PC-9 (cell line): ENCODE measurements at places on chromosomes 2 and 18. TPM values are rescaled to one million over a fixed set of nuclear protein-coding genes. Genes with fewer than 3 reads are reported as not detected.

ALK gene
- total RNA-seq = not detected in 2 replicates

TBR1 gene
- total RNA-seq = not detected in 2 replicates

NPAS2 gene
- 38.3 and 41.2 TPM in 2 replicates for total RNA-seq

TLX2 gene
- total RNA-seq = 3.1 and 3.8 TPM in 2 replicates

GTF2A1L gene
- total RNA-seq = not detected in 2 replicates

DNA sequence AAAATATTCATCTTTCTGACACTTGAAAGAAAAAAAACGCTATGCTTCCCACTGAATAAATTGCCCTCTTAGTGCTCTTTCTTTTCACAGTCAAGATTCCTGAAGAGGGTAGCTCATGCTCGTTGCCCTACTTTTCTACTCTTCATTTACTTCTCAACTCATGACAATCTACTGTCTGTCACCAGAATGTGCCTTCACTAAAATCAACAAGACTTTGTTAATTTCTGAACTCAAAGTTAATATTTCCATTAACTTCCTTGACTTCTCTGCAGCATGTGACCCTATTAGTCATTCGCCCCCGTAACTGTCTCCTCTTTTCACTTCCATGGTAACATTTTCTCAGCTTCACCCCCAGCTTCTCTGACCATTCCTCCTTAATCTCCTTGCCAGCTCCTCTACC lies 98.9 kb upstream of the MAPRE2 start:
- DNase-seq = no peak
- peaks cover 2% of the 10 kb centered on the region for H3K4me1 ChIP-seq
- no peak overlapping the region for H3K27ac ChIP-seq
- no peaks in the 10 kb centered on the region for H3K27me3 ChIP-seq
- H3K36me3 ChIP-seq = no peaks in the 10 kb centered on the region
- no peak overlapping the region for H3K4me3 ChIP-seq

HK2 gene
- total RNA-seq = 7.8 and 13.5 TPM in 2 replicates

SERPINB5 gene
- total RNA-seq = 25.5 and 26.2 TPM in 2 replicates

RAMP1 gene
- 48.5 and 48.7 TPM in 2 replicates for total RNA-seq

DNA sequence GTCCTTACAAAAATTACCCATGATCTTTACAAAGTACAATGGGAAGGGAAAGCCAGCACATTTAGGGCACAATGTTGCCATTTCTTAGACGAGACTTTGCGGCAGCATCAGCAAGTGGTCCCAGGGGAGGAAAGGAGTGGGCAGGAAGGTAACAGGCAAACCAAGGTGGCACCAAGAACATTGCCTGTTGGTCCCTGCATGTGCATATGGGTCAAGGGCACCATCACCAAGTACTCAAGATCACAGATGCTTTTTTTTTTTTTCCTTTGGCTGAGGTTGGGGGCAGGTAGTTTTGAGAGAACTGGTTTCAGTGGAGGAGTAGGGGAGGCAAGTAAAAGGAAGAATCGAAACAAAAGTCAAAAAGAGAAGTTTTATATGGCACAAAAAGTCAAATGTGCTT lies 752 bp upstream of the CYTIP start:
- no peak for DNase-seq
- H3K4me3 ChIP-seq = no peak overlapping the region
- no peaks in the 10 kb centered on the region for H3K4me1 ChIP-seq
- H3K27me3 ChIP-seq = no peaks in the 10 kb centered on the region

IL36A gene
- total RNA-seq = not detected in 2 replicates

- no peak overlapping the region for H3K4me3 ChIP-seq
- H3K4me1 ChIP-seq = peaks cover 33% of the 10 kb centered on the region
- no peaks in the 10 kb centered on the region for H3K27me3 ChIP-seq
- no peak for DNase-seq
- H3K36me3 ChIP-seq = no peaks in the 10 kb centered on the region
- H3K27ac ChIP-seq = no peak overlapping the region
Observed at GRCh38 chr2:102484310-102485061, 11.5 kb downstream of the SLC9A4 start.
